ENCODE measurements at places on chromosomes 5 and 9. TPM values are rescaled to one million over a fixed set of nuclear protein-coding genes. Genes with fewer than 3 reads are reported as not detected.
A peak's percentile ranks its signal among the peaks of the same experiment; 100 is the strongest.

Gene FAM153A
- not detected for total RNA-seq

Gene PCDHB2
- total RNA-seq, result 7.0 TPM

- no peak for DNase-seq
These were observed 38.9 kb upstream of the DAB2IP start for GRCh38 chr9:121612511-121612998.

Gene GNE
- 27.0 TPM for total RNA-seq

DNA sequence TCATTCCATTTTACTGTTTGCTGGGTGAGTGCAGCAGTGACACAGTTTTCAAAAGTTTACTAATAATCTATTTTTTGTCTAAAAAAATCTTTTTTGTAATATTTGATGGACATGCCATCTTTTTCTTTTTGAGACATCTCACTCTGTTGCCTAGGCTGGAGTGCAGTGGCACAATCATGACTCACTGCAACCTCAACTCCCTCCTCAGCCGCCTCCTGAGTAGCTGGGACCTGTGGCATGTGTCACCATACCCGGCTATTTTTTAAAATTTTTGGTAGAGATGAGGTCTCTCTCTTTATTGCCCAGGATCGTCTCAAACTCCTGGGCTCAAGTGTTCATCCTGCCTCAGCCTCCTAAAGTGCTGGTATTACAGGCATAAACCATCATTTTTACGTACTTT lies 86.0 kb downstream of the KDM4C start:
- DNase-seq, result no peak

GRCh38 chr5:113068559-113068958 lies 92.0 kb downstream of the DCP2 start:
- DNase-seq, result peak; percentile 66

Gene SELENOP
- 1.5 TPM for total RNA-seq

DNA sequence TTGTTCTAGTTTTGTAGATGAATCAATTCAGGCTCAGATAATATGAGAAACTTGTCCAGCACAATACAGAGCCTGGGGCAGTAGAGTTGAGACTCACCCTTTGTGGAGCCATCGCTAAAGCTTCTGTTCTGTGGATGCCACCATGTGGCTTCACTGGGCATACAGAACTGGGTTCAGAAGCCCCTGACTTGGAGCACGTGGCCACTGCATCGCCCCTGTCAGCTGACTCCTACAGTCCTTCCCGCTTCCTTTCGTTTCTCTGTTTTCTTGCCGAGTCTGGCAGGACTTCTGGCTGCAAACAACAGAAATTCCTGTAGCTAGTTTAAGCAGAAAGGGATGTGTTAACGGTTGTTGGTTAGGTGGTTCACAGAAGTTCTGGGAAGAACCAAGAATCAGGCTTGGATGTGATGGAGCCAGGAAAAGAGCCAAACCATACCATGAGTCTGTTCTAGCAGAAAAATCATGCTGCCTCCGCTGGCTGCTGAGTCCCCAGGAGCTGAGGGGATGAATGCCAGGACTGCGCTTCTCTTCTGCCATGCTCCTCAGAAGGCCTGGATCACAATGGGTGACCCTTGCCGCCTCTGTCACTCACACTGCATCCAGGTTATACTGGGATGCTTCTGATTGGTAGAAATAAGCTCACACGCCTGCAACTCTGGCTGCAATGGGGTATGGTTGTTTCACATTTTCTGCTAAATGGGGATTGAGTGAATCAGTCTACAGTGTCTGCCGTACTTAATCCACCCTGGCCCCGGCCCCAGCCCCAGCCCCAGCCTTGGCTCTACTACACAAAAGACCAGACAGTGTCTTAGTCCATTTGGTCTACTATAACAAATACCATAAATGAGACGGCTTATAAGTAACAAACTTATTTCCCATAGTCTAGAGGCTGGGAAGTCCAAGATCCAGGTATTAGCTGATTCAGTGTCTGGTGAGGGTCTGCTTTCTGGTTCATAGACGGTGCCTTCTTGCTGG lies 262.5 kb downstream of the GOLPH3 start:
- DNase-seq, result peak; percentile 78

- DNase-seq, result no peak
These were observed 108.8 kb downstream of the ESM1 start for GRCh38 chr5:54876556-54876955.

DNA sequence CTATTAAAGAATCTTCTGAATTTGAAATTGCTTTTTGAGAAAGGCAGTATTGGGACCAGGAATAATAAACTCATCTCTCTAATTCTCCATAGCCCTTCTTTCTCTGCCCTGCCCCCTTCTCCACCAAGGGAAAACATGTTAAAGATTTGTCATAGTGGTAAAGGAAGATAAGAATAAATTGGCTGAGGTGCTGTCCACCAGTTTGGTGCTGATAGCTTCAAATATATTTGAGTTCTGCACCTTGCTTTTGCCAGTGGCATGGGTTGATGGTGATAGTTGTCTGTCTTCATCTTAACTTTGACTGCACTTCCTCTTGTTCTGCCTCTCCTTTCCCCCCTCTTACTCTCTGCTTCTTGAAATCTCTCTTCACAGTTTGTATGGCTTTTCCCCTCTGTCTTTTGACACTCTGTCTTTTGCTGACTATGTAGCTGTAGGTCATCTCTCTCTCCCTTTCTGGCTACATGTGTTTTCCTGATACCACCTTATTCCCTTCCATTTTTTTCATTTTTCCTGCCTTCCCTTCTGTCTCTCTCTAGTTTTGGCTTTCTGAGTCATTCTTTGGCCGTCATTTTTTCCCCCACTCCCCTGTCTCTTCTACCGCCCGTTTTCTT lies 56.6 kb downstream of the NDUFS4 start:
- DNase-seq, result no peak

Gene ENC1
- total RNA-seq, result 14.5 TPM

Gene PSAT1
- 230 TPM for total RNA-seq

GRCh38 chr5:56816546-56817081 lies 1.3 kb downstream of the MAP3K1 start:
- peak; percentile 67 for DNase-seq

- DNase-seq, result no peak
These were observed 407.2 kb upstream of the SGCD start for GRCh38 chr5:155919725-155920124.

Gene TDRD7
- total RNA-seq, result 15.5 TPM

GRCh38 chr9:1009101-1009707 lies 32.7 kb downstream of the DMRT3 start:
- peak; percentile 69 for DNase-seq

GRCh38 chr5:142717582-142718215 lies 31.8 kb upstream of the FGF1 start:
- peak; percentile 41 for DNase-seq

Gene STOM
- total RNA-seq, result 108 TPM
